CD4-positive, alpha-beta T cell treated with Interleukin-17A for 1 hour (primary cell): ENCODE measurements at places on chromosomes 16 and 17.

DNA sequence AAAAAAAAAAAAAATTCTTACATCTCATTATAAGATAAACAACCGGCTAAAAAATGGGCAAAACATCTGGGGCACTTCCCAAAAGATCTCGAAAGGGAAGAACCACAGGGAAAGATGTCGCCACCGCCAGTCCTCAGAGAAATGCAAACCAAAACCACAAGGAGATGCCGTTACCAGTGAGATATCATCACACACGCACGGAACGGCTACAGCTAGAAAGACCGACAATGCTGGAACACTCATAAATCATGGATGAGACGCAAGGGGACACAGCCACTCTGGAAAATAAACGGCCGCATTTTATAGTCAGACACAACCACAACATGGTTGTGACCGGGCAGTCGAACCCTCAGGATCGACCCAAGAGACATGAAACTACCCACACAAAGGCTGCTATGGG lies 24.5 kb downstream of the WDR45B start:
- no peak for DNase-seq

DNA sequence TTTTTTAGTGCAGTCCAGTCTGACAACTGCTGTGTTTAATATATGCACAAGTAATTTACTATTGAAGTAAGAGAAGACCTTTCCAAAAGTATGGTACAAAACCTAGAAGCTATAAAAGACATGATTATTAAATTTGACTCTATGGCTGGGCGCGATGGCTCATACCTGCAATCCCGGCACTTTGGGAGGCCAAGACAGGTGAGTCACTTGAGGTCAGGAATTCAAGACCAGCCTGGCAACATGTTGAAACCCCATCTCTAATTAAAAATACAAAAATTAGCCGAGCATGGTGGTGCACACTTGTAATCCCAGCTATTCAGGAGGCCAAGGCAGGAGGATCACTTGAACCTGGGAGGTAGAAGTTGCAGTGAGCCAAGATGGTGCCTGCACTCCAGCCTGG lies 41.4 kb upstream of the VWA3A start:
- no peak for DNase-seq

DNA sequence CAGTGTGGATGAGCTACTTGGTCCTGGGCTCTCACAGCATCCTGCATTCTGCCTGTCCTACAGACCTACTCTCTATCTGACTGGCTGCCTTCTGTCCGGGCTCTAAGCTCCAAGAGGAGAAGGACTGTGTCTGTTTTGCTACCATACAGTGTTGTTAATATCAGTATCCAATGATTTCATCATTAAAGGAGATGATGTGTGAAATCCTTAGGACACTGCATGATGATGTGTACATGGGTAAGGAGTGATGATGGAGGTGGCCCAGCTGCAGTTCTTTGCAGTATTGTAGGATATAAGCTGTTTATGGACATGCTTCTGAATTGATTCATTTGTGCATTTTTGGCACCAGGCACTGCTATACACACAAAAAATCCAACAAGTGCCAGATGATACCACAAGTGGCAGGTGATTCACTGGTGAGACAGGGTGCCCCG lies 536.9 kb upstream of the CDH11 start:
- DNase-seq: no peak

DNA sequence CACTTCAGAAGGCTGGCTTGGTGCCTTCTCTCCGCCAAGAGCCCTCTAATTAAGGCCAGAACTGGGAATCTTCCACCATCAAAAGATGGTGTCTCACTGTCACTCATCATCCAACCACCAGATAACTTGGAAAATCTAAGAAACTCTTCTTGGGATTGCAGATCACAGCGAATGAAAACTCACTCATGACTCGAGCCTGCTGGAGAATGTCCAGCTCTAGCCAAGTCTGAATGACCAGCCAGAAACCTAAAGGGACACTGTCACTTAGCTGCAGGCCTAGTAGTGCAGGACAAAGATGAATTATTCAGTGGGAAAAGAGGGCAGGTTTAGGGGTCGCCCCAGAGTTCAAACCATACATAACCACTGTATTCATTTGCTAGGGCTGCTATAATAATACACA lies 107.8 kb downstream of the XYLT1 start:
- no peak for DNase-seq
